ENCODE measurements at places on chromosomes 7 and 10.

GRCh38 chr10:68218786-68219185 is 13.1 kb downstream of the ATOH7 start:
- no peak for DNase-seq

GRCh38 chr10:74624501-74624900 is 201.9 kb upstream of the KAT6B start:
- DNase-seq: no peak

DNA sequence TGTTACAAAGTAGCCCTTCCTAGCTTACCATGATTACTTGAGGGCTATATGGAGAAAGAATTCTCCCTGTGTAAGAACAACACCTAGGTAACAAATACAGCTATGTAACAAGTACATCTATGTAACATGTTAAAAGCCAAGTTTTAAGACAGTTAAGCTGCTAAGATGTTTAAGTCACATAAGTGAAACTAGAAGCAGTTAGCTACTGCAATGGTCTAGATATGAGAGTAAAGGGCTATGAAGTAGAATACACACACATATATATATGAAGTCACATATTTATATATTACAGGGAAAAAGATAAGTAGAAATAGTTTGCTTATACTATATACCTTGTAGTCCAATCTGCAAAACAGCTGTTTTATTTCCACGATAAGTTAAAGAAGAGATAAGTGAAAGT is 14.4 kb downstream of the POT1 start:
- no peak for DNase-seq

DNA sequence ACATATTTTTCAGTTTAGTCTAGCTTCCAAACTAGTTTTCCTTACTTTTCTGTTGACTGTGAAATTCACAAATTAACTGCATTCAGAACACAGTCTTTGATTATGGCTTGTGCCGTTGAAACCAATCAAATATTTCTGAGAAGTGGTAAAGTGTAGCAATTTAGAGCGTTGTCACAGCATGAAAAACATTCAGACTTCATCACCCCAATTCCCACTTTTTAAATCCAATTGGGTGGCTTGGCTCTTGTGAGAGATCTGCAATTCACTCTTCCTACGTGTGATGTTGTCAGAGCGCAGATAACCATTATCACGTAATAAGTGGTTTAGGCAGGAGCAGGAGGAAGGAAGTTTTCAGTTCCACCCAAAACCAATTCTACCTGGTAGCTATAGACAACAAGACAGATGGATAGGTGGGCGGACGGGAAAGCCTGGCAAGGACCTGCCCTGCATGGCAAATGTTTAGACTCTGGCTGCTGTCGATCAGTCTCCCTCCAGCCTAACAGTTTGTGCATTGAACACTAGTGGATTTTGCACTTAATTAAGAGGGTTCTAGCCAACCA is 8.9 kb downstream of the COBL start:
- no peak for DNase-seq

DNA sequence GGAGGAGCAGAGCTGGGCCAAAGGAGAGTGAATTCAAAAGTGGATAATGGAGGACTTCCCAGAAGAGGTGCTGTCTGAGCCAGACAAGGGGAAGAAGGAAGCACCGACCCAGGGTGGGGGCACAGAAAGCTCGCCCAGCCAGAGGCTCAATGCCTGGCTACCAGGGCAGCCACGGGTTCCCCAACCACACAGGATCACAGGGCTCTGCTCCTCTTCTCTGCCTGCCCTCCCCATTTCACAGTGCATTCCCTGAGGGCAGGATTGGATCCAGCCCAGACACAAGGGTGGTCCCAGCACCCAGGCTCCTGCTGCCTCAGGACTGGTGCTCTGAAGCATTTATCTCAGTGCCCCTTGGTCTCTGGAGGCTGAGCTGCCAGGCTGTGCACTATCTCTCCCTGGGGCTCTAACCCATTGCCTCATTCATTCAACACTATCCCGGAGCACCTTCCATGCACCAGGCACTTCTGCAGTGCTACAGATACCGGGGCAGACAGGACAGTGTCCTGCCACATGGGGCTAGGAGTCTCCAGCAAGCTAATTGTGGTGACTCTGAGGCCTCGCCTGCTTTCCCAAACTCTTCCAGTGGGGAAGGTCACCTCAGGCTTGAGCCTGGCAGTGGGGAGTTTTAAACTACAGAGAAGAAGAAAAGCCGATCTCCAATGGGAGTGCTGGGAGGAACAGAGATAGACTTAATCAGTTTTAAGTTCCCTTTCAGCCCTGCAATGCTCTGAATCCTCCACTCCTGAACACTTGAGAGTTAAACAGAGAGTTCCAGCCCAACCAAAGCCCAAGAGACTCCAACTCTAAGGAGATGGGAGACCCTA is 201.8 kb upstream of the ZMIZ1 start:
- no peak for DNase-seq

DNA sequence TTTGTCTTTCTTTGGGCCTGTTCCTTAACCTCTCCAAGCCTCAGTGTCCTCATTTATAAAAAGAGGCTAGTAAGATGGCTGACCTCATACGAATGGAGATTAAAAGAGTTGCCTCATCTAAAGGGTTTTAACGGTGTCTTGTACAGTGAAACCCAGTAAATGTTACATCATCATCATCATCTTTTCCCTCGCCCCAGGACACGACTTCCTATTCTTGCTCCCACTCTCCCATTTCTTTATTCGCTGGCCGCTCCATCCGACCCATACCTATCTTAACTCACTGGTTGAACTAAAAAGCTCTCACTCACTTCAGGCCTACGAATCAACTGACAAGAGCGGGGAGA is 554 bp downstream of the FRA10AC1 start:
- no peak for DNase-seq

- no peak for DNase-seq
Measured at GRCh38 chr7:121313793-121314676, 14.8 kb upstream of the WNT16 start.

Measured in iPS DF 19.7 (cell line).